Endothelial cell of umbilical vein (primary cell): ENCODE measurements at places on chromosomes 7 and 10. TPM values are rescaled to one million over a fixed set of nuclear protein-coding genes. Genes with fewer than 3 reads are reported as not detected.

The PRKCQ gene
- total RNA-seq: 0.55 and 0.58 TPM in 2 replicates

The PSD gene
- total RNA-seq: 0.18 and 0.40 TPM in 2 replicates

The ZNF786 gene
- total RNA-seq: 5.4 and 5.9 TPM in 2 replicates

The NRG3 gene
- total RNA-seq: 3.9 and 5.6 TPM in 2 replicates

The NCAPG2 gene
- total RNA-seq: 62.3 and 66.9 TPM in 2 replicates

The VWA2 gene
- not detected in 2 replicates for total RNA-seq

The HIP1 gene
- 45.1 and 47.6 TPM in 2 replicates for total RNA-seq

The PTPN20 gene
- 0.27 and 0.39 TPM in 2 replicates for total RNA-seq

The CTAGE4 gene
- 0.30 TPM in 1 of 2 replicates, not detected in the other for total RNA-seq
